ENCODE measurements at places on chromosomes 12 and 14. TPM values are rescaled to one million over a fixed set of nuclear protein-coding genes. Genes with fewer than 3 reads are reported as not detected.

The CELA1 gene
- not detected for total RNA-seq

The DCAF4 gene
- total RNA-seq = 9.6 TPM

The AKAP6 gene
- total RNA-seq = 4.4 TPM

- no peak for ATAC-seq
Measured at GRCh38 chr12:4111010-4111409, 162.6 kb upstream of the CCND2 start.

- ATAC-seq = no peak
Measured at GRCh38 chr12:52614381-52615207, 3.8 kb downstream of the KRT73 start.

GRCh38 chr12:112939761-112940381, 1.6 kb downstream of the OAS3 start:
- ATAC-seq = no peak

- no peak for ATAC-seq
Measured at GRCh38 chr14:60221457-60221856, 27.6 kb upstream of the PPM1A start.

- ATAC-seq = no peak
Measured at GRCh38 chr14:39488600-39488999, 56.4 kb upstream of the FBXO33 start.

- no peak for ATAC-seq
Measured at GRCh38 chr12:12549426-12549825, 13.2 kb downstream of the DUSP16 start.

- peak; percentile 54 for ATAC-seq
Measured at GRCh38 chr12:57772429-57773322, at the start of gene EEF1AKMT3. Gene EEF1AKMT3, plus strand, starts transcription at chr12:57772614. Its CDS starts 111 bp downstream, at chr12:57772725.

DNA sequence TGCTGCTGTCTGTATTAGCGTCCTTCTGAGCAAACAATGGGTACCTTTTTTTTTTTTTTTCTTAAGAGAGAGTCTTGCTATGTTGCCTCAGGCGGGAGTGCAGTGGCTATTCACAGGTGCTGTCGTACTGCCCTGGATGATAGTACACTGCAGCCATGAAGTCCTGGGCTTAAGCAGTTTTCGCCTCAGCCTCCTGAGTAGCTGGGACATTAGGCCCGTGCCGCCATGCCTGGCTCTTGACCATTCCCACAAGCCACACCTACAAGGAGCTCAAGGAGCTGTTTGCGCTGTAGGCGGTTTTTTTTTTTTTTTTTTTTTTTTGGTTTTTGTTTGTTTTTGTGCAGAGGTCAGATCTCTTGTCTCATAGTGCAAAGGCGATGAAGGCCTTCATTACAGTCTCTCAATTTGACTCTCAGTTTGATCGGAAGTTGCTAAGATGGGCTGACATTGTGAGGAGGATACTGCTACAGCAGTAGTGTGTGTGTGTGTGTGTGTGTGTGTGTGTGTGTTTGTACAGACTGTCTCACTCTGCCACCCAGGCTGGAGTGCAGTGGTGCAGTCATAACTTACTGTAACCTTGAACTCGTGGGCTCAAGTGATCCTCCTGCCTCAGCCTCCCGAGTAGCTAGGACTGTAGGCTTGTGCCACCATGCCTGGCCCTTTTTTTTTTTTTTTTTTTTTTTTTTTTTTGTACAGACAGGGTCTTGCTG, 34.2 kb downstream of the TRAF3 start:
- no peak for ATAC-seq

DNA sequence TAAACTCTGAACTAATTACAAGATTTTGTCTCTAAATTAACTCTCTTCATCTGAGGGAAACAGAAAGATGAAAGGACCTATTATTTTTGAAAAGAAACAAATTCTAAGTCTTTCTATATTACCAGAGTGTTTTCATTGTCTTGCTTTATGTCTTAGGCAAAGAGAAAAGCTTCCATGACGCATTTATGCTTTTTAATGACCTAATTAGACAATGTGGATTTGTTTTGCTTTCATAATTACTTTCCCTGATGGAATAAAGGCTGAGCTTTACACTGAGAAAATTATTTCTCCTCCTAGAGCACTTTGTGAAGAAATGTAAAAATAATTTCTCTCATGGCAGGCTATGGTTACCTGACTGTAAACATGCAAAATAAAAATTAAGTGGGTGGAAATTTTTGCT, 138.0 kb upstream of the SLCO1C1 start:
- ATAC-seq = no peak
